ENCODE measurements at places on chromosomes 16 and 17.

- DNase-seq: peak; percentile 48
Measured at GRCh38 chr17:59963738-59964481, 630 bp downstream of the RNFT1 start.

- DNase-seq: peak; percentile 64
Measured at GRCh38 chr17:3602499-3602898, 6.7 kb downstream of the TRPV1 start.

GRCh38 chr16:49799172-49799571 is 56.7 kb downstream of the ZNF423 start:
- no peak for DNase-seq

- no peak for DNase-seq
Measured at GRCh38 chr16:22848451-22848850, 34.5 kb downstream of the HS3ST2 start.

- DNase-seq: no peak
Measured at GRCh38 chr17:9810100-9810949, 11.6 kb downstream of the GSG1L2 start.

- DNase-seq: no peak
Measured at GRCh38 chr17:81002409-81003361, 11.0 kb downstream of the CHMP6 start.

DNA sequence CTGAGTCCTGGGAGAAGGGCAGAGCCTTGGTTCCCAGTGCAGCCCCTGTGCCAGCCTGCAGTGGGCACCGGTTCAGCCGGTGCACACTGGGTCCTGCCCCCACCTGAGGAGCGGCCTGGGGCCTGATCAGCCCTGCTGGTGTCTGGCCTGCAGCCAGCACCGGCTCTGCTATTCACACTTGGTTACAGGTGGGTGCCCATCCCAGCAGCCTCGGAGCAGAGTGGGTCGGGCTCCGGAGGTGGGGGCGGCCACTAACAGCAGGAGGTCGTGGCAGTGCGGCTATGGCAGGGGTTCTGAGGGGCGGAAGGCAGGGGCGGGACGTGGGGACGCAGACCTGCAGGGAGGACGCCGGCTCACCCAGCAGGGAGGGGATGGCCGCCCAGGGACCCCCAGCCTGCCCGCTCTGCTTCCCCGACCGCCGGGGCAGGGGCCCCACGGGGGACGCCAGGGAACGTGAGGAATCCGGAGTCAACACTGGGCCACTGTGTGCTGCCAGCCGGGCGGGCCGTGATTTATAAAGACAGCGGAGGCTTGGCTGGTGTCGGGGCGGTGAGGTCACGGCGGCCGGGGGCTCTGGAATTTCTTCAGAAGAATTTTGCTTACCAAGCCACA is 20.3 kb downstream of the METRNL start:
- DNase-seq: no peak

- DNase-seq: no peak
Measured at GRCh38 chr16:68426347-68426652, 22.0 kb downstream of the SMPD3 start.

- no peak for DNase-seq
Measured at GRCh38 chr17:5931616-5932015, 138.6 kb upstream of the WSCD1 start.

DNA sequence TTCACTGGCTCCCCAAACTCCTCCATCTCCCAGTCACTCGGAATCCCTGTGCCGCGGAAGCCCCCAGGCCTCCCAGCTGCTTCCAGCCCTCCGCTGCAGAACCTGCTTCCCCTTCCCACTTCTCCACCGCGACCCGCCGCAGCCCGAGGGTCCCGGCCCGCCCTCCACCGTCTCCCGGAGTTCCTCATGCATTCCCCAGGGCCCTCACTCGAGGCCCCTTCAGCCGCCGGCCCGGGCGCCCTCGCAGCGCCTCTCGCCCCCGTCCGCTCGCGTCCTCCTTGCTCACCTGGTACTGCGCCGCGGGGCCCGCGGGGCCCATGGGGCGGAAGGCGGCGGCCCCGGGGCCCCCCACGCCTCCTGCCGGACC is 329 bp downstream of the SMARCD2 start:
- peak; percentile 63 for DNase-seq

DNA sequence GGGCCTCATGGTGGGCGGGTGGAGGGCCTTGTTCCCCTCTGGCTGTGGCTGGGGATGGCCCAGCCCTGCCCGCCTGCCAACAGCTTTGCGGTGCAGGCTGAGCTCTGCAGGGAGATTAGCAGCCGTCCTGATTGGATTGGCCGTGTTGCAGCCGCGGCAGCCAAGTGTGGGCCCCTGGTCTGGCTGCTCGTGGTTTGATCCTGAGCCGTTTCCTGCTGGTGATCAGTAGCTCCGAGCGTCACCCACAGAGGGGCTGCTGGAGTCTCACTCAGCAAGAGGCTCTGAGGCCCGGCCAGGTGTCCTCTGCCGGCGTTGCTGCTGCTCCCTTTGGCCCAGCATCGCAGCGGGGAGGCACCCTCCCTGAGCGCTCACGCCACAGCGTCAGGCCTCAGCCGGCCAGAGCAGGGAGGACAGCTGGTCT is 32.5 kb downstream of the BAIAP2 start:
- DNase-seq: no peak

GRCh38 chr17:82345151-82345976 is 11.8 kb upstream of the SECTM1 start:
- no peak for DNase-seq

GRCh38 chr16:55846598-55847346 is 13.9 kb upstream of the CES1 start:
- DNase-seq: no peak

DNA sequence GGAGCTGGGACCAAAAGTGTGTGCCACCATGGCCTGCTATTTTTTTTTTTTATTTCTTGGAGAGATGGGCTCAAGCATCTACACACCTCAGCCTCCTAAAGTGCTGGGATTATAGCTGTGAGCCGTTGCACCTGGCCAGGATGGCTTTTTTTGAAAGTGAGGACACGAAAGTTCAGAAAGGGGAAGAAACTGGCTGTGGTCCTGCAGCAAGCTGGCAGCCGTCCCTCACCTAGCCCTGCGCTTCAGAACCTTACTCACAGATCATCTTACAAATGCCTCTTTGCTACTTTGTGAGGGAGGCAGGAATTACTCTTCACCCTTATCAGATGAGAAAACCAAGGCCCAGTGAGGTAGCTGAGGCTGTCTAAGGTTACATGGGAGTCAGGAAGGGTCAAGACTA is 4.5 kb upstream of the PPY start:
- no peak for DNase-seq

GRCh38 chr17:82912484-82913089 is 72.8 kb upstream of the ZNF750 start:
- DNase-seq: no peak

- DNase-seq: no peak
Measured at GRCh38 chr16:11619327-11619851, 32.7 kb upstream of the LITAF start.

GRCh38 chr17:45751466-45751865 is 32.7 kb upstream of the CRHR1 start:
- no peak for DNase-seq

DNA sequence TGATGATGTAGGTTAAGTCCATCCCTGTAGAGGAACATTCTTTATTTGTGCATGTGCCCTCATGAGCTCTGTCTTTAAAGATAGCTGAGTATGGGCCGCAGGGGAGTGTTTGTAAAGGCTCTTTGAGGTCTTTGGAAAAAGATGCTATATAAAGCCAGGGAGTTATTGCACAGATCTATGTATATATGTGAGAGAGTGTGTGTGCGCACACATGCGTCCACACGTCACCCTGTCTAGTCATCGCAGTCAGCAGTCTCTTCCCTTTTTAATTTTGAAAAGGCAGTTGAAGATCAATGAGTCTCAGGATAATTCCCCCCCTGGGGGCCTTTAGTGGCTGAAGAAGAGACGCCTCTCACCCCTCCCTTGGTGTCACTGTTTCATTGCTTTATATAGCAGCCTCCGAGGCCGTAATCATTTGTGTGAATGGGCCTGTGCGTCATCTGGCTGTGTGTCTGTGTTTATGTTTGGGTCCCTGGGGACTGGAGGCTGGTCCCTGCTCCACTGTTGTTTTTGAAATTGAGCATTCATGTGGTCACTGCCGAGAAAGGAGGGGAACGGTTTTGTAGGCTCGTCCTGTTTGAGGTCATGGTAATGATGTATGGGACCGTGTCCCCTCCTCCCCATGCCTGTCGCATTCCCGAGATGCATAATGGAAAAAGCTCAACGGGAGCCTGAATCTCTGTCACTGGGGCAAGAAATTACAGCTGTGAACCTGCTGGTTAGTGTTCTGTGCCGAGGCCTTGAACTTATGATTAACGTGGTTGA is 143.9 kb downstream of the SNX29 start:
- DNase-seq: no peak

GRCh38 chr16:86679490-86679889 is 101.1 kb downstream of the FOXL1 start:
- DNase-seq: no peak

GRCh38 chr16:88975511-88976061 is 1.4 kb downstream of the CBFA2T3 start:
- DNase-seq: no peak

DNA sequence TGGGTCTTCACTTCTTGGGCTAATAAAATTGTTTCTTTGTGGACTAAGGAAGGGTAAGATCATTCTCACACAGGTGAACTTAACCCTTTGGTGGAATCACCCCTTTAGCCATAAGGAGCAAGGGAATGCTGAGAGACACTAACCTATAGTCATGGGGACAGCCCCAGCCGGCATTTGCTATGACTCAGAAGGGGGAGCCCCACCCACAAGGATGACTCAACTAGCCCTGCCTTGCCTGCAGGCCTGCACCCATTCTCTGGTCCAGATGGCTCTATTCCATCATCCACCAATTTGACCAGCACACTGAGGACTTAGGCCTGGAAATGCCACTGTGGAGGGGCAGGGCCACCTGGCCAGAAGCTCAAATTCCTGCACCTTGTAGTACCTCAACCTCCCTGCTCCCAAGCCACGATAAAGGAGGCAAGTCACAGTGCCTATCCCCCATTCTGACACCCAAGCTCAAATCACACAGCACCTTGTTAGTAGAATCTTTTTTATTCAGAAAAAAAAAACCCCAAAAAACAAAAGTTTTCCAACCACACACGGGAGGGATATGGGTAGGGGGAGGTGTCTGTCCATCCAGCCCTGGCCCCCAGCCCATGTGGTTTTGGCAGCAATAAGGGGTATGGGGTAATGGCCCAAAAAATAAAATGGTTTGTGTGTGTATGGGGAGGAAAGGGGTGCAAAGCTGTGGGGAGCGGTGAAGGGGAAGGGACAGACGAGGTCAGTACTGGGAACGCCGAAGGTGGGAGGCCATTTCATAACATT is 3.0 kb downstream of the PFN1 start:
- peak; percentile 58 for DNase-seq

DNA sequence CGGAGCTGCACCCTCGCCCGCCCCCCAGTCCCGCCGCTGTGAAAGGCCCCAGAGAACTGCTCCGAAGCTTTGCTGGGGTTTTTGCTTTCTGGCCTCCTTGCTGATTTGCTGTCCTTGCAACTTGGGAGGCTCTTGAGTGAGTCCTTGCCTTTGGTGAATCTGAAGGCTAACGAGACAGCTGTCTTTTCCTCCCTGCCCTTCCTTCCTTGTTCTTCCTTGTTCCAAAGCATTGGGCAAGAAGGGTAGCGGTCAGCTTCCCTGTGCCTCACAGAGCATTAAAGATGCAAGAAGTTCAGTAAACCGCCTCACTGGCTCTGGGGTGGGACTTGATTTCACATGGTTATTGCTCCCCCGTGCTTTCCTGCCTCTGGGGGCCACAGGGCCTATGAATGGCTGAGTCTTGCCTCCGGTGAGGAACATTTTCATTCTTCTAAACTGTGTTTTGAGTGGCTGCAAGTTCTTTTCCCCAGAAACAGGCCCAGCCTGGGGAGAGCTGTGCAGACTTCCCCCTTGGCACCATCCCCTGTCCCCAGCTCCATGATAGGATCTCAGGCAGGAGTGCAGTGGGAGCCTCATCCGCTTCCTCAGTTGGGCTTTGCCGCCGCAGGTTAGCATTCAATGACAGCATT is 1.4 kb downstream of the YPEL2 start:
- no peak for DNase-seq

DNA sequence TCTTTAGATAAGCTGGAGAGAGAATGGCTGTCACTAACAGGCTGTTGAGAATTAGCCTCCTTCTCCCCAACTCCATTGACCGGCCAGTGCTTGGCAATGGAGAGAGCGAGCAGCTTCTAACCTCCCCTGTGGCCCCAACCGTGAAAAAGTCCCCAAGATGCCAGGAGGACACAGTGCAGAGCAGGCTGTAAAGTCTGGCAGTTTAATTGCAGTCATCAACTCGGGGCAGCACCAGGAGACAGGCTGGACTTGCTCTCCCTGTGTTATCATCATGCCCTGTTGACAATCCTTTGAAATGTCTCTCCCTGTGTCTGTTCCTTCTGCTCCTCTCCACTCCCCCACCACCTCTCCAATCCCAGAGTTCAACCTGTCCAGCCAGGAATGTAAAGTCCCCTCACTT is 705 bp upstream of the CDRT4 start:
- DNase-seq: no peak

GRCh38 chr17:4215882-4216570 is 47.8 kb downstream of the ANKFY1 start:
- no peak for DNase-seq

DNA sequence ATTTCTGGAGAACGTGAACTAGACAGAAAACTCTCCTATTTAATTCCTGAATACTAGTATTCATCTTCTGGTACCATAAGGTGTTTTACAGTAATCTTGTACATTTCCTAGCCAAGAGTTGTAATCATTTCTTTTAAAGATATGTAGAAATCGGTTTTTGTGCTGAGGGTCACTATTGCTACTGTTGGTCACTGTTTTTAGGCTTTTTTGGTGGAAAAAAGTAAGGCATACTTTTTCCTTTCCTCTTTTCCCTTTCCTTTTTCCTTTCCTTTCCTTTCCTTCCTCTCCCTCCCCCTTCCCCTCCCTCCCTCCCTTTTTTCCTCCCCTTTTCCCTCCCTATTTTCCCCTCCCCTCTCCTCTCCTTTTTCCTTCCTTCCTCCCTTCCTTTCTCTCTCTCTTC is 706.4 kb upstream of the GOT2 start:
- no peak for DNase-seq

- DNase-seq: no peak
Measured at GRCh38 chr17:57493171-57493570, 236.8 kb downstream of the MSI2 start.

- peak; percentile 92 for DNase-seq
Measured at GRCh38 chr17:28953444-28954118, 2.3 kb upstream of the PHF12 start.

- no peak for DNase-seq
Measured at GRCh38 chr17:50135316-50136095, 5.5 kb upstream of the SAMD14 start.

- DNase-seq: no peak
Measured at GRCh38 chr17:21353326-21354010, 22.7 kb upstream of the KCNJ12 start.

DNA sequence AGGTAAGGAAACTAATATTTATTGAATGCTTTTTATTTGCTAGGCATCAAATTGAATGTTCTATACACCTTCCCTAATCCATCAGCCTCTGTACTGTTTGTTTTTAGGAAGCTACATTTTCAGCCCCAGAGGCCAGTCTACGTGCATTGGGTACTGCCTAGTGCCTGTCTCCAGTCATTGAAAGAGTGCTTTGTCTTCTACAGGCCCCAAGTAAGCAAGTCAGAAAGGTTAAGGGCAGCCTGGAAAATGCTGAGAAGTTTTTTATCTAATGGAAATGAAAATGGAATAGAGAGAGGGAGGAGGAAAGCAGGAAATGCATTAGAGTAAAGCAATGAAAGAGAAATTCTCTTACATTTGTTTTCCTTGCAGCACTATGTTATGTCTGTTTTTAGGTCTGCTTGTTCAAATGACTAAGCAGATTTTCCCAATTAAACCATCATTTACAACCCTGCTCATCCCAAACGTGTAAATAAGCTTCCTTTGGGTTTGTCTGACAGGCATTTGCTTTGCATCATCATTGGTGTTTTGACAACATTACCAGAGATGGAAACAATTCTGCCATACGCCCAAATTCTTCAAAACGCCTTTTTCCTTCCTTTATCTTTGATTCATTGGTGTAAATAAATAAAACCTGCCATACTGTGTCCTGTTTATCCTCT is 116.0 kb upstream of the GOT2 start:
- no peak for DNase-seq
